ENCODE measurements at places on chromosomes 2 and 18.

DNA sequence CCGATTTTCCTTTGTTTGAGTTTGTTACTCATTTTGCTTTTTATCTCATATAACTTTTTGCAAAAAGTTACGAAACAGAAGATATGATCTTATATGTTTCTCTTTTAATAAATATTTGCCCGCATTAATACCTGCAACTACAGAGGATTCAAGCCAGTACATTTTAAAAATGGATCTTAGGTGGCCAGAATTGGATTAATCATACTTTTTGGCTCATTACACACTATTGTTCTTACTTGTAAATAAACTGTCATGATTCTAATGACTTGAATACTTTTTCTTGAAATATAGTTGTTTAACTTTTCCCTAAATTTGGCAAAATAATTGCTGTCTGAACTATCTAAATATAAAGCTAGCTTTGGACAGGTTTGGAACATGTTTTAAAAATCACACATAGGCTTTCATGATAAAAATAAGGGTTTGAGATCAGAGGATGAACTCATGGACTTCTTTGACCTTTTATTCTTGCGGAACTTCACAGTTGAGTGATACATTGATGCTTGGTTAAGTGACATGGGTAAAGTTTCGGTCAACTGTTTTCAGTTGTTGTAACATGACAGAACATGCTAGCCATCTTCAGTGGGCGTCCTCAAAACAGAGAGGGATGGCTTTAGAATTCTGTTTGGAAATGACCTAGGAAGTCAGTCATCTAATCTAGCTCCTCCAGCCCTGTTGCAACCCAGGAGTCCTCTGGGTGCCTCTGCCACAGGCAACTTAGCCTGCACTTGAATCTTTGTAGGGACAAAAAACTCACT is 44.5 kb downstream of the LTBP1 start:
- H3K27me3 ChIP-seq: no peaks in the 10 kb centered on the region
- H3K4me1 ChIP-seq: no peaks in the 10 kb centered on the region
- H3K4me3 ChIP-seq: no peak overlapping the region

GRCh38 chr18:80070825-80071224 is 36.6 kb downstream of the RBFA start:
- no peaks in the 10 kb centered on the region for H3K27me3 ChIP-seq
- H3K36me3 ChIP-seq: peaks cover 8% of the 10 kb centered on the region
- H3K4me1 ChIP-seq: peaks cover 2% of the 10 kb centered on the region

DNA sequence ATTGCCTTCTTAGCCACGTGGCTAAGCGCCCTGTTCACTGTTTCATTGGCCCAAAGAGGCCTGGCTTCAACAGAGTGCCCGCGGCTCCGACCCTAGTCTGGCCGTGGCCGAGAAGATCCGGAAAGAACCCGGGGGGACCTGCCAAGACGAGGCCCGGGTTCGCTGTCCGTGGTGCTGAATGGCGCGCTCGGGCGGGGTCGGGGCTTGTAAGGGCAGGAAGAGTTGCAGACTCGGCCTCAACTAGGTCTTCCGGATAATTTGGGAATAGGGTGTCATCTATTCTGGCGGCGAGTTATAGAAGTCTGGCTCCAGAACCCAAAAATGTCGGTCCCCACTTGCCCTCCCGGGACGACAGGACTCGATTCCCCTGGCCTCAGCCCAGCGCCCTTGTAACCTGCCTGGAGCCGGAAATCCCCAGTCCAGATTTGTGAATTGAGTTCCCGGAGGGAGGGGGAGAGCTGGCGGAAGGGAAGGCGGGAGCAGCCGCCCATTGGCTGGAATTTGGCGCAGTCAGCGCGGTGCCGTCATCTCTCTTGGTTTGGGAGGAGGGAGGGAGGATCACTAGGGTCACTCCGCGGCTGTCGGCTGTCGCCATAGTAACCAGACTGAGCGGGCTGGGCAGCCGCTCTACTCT is 3.5 kb downstream of the CDK5R2 start:
- peaks cover 20% of the 10 kb centered on the region for H3K27me3 ChIP-seq
- H3K27ac ChIP-seq: no peak overlapping the region
- peaks cover 4% of the 10 kb centered on the region for H3K4me1 ChIP-seq
- DNase-seq: peak; percentile 98
- no peaks in the 10 kb centered on the region for H3K36me3 ChIP-seq

- DNase-seq: no peak
- H3K4me1 ChIP-seq: no peaks in the 10 kb centered on the region
- no peaks in the 10 kb centered on the region for H3K27me3 ChIP-seq
- no peak overlapping the region for H3K4me3 ChIP-seq
- H3K27ac ChIP-seq: no peak overlapping the region
- H3K36me3 ChIP-seq: peaks cover 45% of the 10 kb centered on the region
Observed at GRCh38 chr2:233152541-233152940, 92.4 kb downstream of the INPP5D start.

- H3K4me3 ChIP-seq: no peak overlapping the region
- H3K27ac ChIP-seq: no peak overlapping the region
- no peaks in the 10 kb centered on the region for H3K27me3 ChIP-seq
- no peak for DNase-seq
- H3K36me3 ChIP-seq: peaks cover 10% of the 10 kb centered on the region
- H3K4me1 ChIP-seq: no peaks in the 10 kb centered on the region
Observed at GRCh38 chr2:114022360-114023085, 132.6 kb downstream of the ACTR3 start.

DNA sequence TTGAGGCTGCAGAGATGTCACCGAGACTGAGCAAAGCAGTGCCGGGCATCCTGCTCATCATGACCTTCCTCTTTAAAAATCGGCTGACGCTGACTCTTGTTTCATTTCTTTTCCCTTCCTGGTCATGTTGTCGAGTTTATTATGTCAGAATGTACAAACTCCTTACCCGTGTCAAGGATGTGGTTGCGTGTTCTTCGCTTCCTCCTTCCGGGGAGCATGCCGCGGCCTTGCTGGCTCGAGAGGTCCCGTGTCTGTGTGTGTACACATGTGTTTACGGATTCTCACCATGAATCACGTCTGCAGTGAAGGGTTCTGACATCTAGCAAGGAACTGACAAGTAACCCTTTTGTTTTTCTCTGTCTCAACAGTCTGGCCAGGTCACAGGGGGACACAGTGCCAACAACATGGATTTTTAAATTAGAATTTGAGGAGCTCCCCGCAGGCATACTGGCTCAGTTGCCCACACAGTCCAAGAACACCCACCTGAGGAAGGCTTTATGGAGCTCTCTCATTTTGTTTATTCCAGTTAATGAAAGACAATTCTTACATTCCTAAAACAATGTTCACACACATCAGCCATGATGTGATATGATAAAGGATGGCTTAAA is 60.2 kb downstream of the MYT1L start:
- no peaks in the 10 kb centered on the region for H3K27me3 ChIP-seq
- no peaks in the 10 kb centered on the region for H3K36me3 ChIP-seq
- no peaks in the 10 kb centered on the region for H3K4me1 ChIP-seq
- DNase-seq: no peak
- H3K27ac ChIP-seq: no peak overlapping the region

DNA sequence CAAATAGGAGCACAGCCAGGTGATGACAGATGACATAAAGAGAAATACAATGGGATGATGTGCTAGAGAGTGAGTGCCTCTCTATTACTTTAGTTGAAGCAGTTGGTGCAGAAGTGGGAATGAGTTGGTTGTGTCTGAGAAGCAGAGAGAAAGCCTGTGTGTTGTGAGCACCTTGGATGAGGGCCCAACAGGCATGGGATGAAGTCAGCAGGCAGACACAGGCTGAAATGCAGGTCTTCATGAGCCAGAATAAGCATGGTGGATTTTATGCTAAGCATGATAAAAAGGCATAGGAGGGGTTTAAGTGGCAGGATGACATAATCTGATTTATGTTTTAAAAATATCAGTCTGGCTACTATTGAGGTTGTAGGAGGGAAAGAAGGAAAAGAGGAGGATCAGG is 71.5 kb downstream of the KLHL14 start:
- no peaks in the 10 kb centered on the region for H3K4me1 ChIP-seq
- no peaks in the 10 kb centered on the region for H3K27me3 ChIP-seq
- no peak overlapping the region for H3K4me3 ChIP-seq
- no peak for DNase-seq
- H3K27ac ChIP-seq: no peak overlapping the region

GRCh38 chr18:58632552-58632951 is 3.7 kb upstream of the ALPK2 start:
- DNase-seq: no peak
- H3K4me1 ChIP-seq: peaks cover 6% of the 10 kb centered on the region
- H3K27ac ChIP-seq: no peak overlapping the region

- no peak overlapping the region for H3K4me3 ChIP-seq
- no peaks in the 10 kb centered on the region for H3K27me3 ChIP-seq
- H3K4me1 ChIP-seq: no peaks in the 10 kb centered on the region
- H3K27ac ChIP-seq: no peak overlapping the region
Observed at GRCh38 chr2:11411768-11412448, 54.1 kb downstream of the E2F6 start.

- H3K4me1 ChIP-seq: no peaks in the 10 kb centered on the region
- no peaks in the 10 kb centered on the region for H3K27me3 ChIP-seq
- peaks cover 5% of the 10 kb centered on the region for H3K36me3 ChIP-seq
- H3K4me3 ChIP-seq: no peak overlapping the region
- peak; percentile 75 for DNase-seq
- H3K27ac ChIP-seq: no peak overlapping the region
Observed at GRCh38 chr2:175203621-175204496, 22.3 kb upstream of the ATP5MC3 start.

GRCh38 chr18:59303006-59303405 is 15.4 kb downstream of the CPLX4 start:
- no peaks in the 10 kb centered on the region for H3K36me3 ChIP-seq
- H3K4me3 ChIP-seq: no peak overlapping the region
- no peak overlapping the region for H3K27ac ChIP-seq
- DNase-seq: no peak
- H3K4me1 ChIP-seq: no peaks in the 10 kb centered on the region
- H3K27me3 ChIP-seq: no peaks in the 10 kb centered on the region

DNA sequence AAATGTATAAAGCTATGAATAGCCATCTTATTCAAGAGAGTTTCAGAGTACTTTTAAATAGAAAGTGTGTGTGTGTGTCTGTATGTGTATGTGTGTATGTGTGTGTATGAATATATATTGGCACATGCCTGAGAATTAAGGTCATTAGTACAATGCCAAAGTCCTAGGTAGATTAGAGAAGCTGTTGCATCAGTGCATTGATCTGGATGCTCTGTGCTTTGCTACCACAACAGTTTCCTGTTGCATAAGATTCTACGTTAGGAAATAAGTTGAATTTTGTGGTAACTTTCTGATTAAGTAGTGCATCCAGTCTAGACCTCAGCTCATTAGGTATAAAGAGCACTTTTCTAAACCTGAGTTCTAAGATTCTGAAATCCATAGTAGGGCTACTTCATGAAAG is 1102.8 kb upstream of the KLHL29 start:
- H3K36me3 ChIP-seq: no peaks in the 10 kb centered on the region
- no peak for DNase-seq
- H3K4me3 ChIP-seq: no peak overlapping the region
- H3K27ac ChIP-seq: no peak overlapping the region
- H3K4me1 ChIP-seq: no peaks in the 10 kb centered on the region

GRCh38 chr2:156907806-156908205 is 349.7 kb upstream of the GALNT5 start:
- no peaks in the 10 kb centered on the region for H3K36me3 ChIP-seq
- H3K27me3 ChIP-seq: no peaks in the 10 kb centered on the region
- no peak overlapping the region for H3K4me3 ChIP-seq
- no peak for DNase-seq
- no peak overlapping the region for H3K27ac ChIP-seq
- H3K4me1 ChIP-seq: no peaks in the 10 kb centered on the region

DNA sequence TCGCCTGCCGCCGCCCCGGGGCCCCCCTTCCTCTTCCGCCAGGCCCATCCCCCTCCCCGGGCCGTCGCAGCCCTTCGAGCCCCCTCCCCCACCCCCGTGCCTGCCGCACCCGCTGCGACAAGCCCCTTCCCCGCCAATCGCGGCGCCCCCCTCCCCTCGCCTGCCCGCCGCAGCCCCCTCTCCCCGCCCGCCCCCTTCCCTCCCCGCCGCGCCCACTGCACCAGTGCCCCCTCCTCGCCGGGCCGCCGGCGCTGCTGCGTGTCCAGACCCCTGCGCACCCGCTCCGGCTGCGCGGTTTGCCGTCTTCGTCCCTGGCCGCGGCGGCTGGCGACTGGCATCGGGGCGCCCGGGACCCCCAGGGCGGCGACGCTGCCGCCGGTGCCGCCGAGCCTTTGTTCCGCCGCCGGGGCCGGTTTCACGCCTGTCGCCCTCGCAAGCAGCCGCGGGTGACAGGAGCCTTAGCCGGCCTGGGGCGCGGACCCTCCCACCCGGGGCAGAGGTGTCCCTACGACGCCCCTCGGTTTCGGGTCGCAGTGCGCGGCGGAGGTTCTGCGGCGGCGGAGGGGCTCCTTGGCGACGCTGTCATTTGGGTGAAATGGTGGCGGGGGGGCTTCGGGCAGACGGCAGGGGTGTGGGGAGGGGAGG is 18.1 kb downstream of the GPC1 start:
- H3K27me3 ChIP-seq: peaks cover 15% of the 10 kb centered on the region
- H3K4me3 ChIP-seq: peak overlapping the region; percentile 72
- no peak for DNase-seq
- H3K4me1 ChIP-seq: peaks cover 3% of the 10 kb centered on the region
- H3K36me3 ChIP-seq: no peaks in the 10 kb centered on the region
- H3K27ac ChIP-seq: no peak overlapping the region

DNA sequence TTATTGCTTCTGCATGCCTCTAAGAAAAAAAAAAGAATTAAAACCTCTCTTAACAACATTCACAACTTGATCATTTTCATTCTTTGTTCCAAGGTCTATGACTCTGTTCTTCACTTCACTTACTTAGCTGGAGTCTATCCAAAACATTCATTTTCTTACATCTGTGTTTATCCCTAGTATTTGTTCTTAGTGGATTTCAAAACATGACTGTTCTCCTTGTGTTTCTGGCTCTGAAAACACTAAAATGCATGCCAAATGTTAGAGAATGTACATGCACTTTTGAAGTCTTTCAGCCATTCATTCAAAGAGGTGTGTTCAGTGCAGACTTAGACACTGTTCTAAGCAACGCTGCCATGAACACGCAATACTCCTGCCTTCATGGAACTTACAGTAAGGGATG is 138.8 kb downstream of the CNTNAP5 start:
- H3K27ac ChIP-seq: no peak overlapping the region
- peaks cover 3% of the 10 kb centered on the region for H3K27me3 ChIP-seq
- DNase-seq: no peak
- H3K4me3 ChIP-seq: no peak overlapping the region
- H3K4me1 ChIP-seq: peaks cover 6% of the 10 kb centered on the region

DNA sequence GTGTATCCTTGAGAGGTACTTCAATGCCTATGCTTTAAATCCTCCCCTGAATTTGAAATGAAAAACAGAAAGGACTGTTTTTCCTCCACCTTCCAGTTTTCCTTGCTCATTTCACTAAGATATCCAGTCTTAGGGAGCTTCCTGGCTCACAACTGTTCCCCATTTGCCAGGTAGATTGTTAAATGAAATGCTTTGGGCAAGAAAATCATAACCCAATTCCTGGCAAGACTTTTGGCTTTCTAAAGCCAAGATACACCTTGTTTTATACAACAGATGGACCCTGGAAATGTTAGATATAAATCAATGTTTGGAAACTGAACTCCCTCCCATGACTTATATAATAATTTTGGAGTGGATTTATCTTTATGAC is 3.6 kb upstream of the CHMP3 start:
- no peak overlapping the region for H3K27ac ChIP-seq
- H3K27me3 ChIP-seq: no peaks in the 10 kb centered on the region
- no peak for DNase-seq
- no peaks in the 10 kb centered on the region for H3K4me1 ChIP-seq
- H3K36me3 ChIP-seq: peaks cover 10% of the 10 kb centered on the region
- no peak overlapping the region for H3K4me3 ChIP-seq

- DNase-seq: no peak
- H3K4me3 ChIP-seq: peak overlapping the region; percentile 49
- peaks cover 14% of the 10 kb centered on the region for H3K4me1 ChIP-seq
Observed at GRCh38 chr18:9742524-9743131, 34.5 kb downstream of the RAB31 start.

- H3K4me3 ChIP-seq: peak overlapping the region; percentile 98
- DNase-seq: no peak
- H3K27me3 ChIP-seq: no peaks in the 10 kb centered on the region
- H3K36me3 ChIP-seq: peaks cover under 1% of the 10 kb centered on the region
Observed at GRCh38 chr2:27891673-27892105, 1.2 kb downstream of the BABAM2 start.
